ENCODE measurements at places on chromosomes 4 and X. TPM values are rescaled to one million over a fixed set of nuclear protein-coding genes. Genes with fewer than 3 reads are reported as not detected.

- DNase-seq: no peak
Measured at GRCh38 chrX:19728915-19729314, 158.5 kb downstream of the SH3KBP1 start.

DNA sequence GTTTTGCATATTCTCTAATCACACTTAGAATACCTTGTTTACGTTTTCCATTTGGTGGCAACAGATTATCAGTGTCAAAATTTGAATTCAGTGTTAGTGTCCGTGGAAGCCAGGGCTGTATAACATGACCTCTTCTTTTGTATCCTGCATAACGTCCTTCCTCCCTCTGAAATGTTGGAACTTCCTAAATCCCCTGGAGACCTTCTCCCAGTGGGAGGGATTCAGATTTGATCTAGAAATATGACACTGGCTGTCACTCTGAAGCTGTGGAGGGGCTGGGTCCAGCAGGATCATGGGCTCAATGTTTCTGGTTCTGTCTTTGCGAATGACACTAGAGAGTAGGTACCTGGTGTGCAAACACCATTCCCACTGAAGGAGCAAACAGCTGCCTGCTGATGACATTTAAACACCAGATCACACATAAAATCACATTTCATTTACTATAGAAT, 850 bp upstream of the CXCL3 start:
- no peak for DNase-seq

DNA sequence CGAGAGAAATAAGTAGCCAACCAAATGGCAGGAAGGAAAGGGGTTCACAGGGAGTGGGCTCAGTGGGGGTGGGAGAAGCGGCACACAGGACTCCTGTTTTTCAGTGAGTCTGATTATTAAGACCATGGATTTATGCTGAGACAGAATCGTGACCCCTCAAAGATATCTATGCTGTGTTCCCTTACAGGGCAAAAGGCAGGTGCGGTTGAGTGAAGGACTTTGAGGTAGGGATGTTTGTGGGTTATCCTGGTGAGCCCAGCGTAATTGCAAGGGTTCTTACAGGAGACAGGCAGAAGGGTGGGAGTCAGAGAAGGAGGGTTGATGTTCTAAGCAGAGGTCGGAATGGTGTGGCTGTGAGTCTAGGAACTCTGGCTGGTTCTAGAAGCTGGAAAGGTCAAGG, 73.0 kb downstream of the EVC start:
- no peak for DNase-seq

GRCh38 chr4:94334962-94335361, 7.7 kb downstream of the HPGDS start:
- DNase-seq: peak; percentile 26

PRR32 gene
- not detected for total RNA-seq

PNMA5 gene
- 0.64 TPM for total RNA-seq

DDX53 gene
- total RNA-seq: under 0.01 TPM

ASB9 gene
- 2.6 TPM for total RNA-seq

RCHY1 gene
- 18.7 TPM for total RNA-seq

IL13RA2 gene
- total RNA-seq: 2.3 TPM
